ENCODE measurements at places on chromosomes 7 and 10. TPM values are rescaled to one million over a fixed set of nuclear protein-coding genes. Genes with fewer than 3 reads are reported as not detected.
A peak's percentile ranks its signal among the peaks of the same experiment; 100 is the strongest.

GRCh38 chr10:127904311-127905000, 2.4 kb upstream of the PTPRE start:
- no peaks in the 10 kb centered on the region for H3K4me1 ChIP-seq
- peak; percentile 22 for DNase-seq
- H3K27ac ChIP-seq: no peak overlapping the region
- H3K36me3 ChIP-seq: no peaks in the 10 kb centered on the region
- peaks cover 27% of the 10 kb centered on the region for H3K27me3 ChIP-seq

DNA sequence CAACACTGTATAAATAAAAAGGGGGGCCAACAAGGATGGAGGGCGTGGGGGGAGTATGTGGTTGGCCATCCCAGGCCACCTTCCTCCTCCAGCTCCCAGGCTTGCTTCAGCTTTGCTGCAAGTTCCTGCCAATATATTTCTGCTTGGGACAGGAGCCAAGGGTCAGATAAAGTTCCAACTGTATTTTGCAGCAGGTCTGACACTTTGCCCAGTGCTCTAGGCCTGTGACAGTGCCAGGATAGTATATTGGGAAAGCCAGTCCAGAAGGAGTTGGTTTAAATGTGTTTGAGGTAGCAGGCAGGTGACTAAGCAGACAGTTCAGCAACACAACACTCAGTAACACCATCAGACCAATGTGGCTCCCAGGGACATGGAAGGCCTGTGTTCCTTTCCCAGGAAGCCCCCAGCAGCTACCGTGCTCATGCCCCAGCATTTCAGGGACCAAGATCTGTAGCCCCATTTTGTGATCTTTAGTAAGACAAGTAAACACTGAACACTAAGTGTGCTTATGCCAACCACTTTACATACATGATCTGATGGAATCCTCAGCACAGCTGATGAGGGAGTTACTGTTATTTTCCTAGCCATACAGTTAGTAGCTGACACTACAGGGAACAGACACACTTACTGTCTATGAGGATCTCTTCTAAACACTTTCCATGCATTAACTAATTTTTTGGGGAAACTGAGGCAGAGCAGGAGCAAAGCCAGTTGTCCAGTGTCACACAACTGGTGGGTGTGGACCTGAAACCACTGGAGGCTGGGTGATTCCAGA, 38.9 kb downstream of the DNAJB12 start:
- H3K4me1 ChIP-seq: peaks cover 9% of the 10 kb centered on the region
- H3K27ac ChIP-seq: no peak overlapping the region
- no peak for DNase-seq

DNA sequence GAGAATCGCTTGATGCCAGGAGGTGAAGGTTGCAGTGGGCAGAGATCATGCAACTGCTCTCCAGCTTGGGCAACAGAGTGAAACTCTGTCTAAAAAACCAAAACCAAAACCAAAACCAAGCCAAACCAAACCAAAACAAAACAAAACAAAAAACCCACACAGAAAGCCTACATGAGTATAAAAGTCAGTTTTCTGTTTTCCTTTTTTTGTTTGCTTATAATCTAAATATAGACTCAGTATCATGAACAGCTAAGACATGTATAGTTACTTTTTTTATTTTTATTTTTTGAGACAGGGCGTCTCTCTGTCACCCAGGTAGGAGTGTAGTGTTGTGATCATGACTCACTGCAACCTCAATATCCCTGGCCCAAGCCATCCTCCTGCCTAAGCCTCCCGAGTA, 16.8 kb upstream of the MTPN start:
- no peaks in the 10 kb centered on the region for H3K4me1 ChIP-seq

GRCh38 chr10:114697061-114697598, 39.1 kb upstream of the ABLIM1 start:
- H3K27me3 ChIP-seq: no peaks in the 10 kb centered on the region
- no peak overlapping the region for H3K4me3 ChIP-seq
- no peak overlapping the region for H3K27ac ChIP-seq
- no peak for DNase-seq
- no peaks in the 10 kb centered on the region for H3K4me1 ChIP-seq

- peaks cover 23% of the 10 kb centered on the region for H3K36me3 ChIP-seq
- H3K27me3 ChIP-seq: no peaks in the 10 kb centered on the region
- H3K4me1 ChIP-seq: peaks cover 3% of the 10 kb centered on the region
- H3K27ac ChIP-seq: peak overlapping the region; percentile 94
- DNase-seq: peak; percentile 90
Observed at GRCh38 chr7:77538281-77539212, 1.5 kb downstream of the PTPN12 start.

DNA sequence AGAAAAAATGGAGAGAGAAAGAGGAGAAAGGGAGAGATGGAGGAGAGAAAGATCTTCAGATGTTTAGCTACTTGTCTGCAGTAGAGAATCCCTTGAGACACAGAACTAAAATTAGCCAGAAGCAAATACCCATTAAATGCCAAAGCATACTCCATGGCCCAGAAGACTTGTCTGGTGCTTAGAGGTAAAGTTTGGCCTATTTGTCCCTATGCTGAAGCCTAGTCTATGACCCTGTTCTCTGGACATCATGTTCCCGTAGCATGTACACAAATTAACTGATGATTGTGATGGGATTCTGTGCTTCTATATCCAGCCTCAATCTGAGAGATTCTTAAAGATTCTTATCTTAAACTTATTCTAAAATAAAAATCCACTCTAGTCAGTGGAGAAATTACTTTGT, 85.8 kb downstream of the NAMPT start:
- DNase-seq: no peak
- no peaks in the 10 kb centered on the region for H3K27me3 ChIP-seq
- H3K36me3 ChIP-seq: no peaks in the 10 kb centered on the region
- no peak overlapping the region for H3K4me3 ChIP-seq
- H3K4me1 ChIP-seq: no peaks in the 10 kb centered on the region

- no peaks in the 10 kb centered on the region for H3K4me1 ChIP-seq
- H3K27me3 ChIP-seq: no peaks in the 10 kb centered on the region
- H3K36me3 ChIP-seq: peaks cover 26% of the 10 kb centered on the region
Observed at GRCh38 chr7:38813768-38814167, 95.2 kb downstream of the VPS41 start.

- no peak for DNase-seq
- H3K4me3 ChIP-seq: no peak overlapping the region
- no peaks in the 10 kb centered on the region for H3K36me3 ChIP-seq
- H3K27me3 ChIP-seq: no peaks in the 10 kb centered on the region
Observed at GRCh38 chr10:103202319-103202718, 9.2 kb upstream of the NT5C2 start.

- no peaks in the 10 kb centered on the region for H3K27me3 ChIP-seq
- DNase-seq: no peak
- H3K4me1 ChIP-seq: no peaks in the 10 kb centered on the region
- H3K4me3 ChIP-seq: no peak overlapping the region
Observed at GRCh38 chr7:54833001-54833467, 74.0 kb upstream of the SEC61G start.

GRCh38 chr7:26619348-26619984, 244.9 kb downstream of the SKAP2 start:
- H3K4me1 ChIP-seq: no peaks in the 10 kb centered on the region
- H3K27ac ChIP-seq: no peak overlapping the region
- no peaks in the 10 kb centered on the region for H3K36me3 ChIP-seq
- no peak for DNase-seq

DNA sequence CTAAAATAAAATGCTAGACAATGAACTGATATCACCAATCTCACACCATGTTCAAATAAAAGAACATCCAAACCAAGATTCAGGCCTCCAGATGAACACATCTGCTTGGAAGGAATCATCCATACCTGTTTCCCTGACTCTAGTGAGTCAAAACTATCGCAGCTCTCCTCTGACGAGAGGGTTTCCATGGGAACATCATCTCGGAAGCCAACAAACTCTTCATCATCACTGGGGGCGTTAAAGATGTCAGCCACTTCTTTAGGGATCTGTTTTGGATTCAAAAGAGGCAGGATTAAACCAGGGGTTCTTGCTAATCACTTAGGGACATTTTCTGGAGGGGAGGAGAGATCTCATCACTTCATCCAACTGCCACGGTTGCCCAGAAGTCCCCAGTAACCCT, 29.1 kb downstream of the CDCA7L start:
- peaks cover 8% of the 10 kb centered on the region for H3K4me1 ChIP-seq
- H3K36me3 ChIP-seq: no peaks in the 10 kb centered on the region
- DNase-seq: no peak
- H3K27me3 ChIP-seq: peaks cover 12% of the 10 kb centered on the region

GRCh38 chr7:98323597-98324322, 42.3 kb downstream of the BRI3 start:
- no peak overlapping the region for H3K4me3 ChIP-seq
- peak; percentile 88 for DNase-seq
- no peak overlapping the region for H3K27ac ChIP-seq

DNA sequence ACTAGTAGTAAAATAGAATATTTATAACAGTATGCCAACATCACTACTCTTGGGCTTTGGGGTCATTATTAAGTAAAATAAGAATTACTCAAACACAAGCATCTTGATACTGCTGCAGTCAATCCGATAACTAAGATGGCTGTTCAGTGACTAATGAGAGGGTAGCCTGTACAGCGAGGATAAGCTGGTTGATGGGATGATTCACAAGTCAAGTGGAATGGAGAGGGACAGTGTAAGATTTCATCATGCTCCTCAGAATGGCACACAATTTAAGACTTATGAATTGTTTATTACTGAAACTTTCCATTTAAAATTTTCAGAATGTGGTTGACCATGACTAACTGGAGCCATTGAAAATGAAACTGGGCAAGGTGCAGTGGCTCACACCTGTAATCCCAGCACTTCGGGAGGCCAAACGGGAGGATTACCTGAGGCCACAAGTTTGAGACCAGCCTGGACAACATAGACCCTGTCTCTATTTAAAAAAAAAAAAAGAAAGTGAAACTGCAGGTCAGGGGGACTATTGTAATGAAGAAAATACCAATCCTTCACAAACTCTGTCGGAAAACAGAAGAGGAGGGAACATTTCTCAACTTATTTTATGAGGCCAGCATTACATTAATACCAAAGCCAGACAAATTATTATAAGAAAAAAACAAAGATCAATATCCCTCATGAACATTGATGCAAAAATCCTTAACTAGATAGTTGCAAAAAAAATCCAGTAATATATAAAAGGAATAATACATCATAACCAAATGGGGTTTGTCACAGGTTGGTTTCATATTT, 11.2 kb downstream of the AVL9 start:
- no peaks in the 10 kb centered on the region for H3K4me1 ChIP-seq
- no peak overlapping the region for H3K4me3 ChIP-seq
- H3K27me3 ChIP-seq: no peaks in the 10 kb centered on the region
- no peak overlapping the region for H3K27ac ChIP-seq
- peaks cover 23% of the 10 kb centered on the region for H3K36me3 ChIP-seq

DNA sequence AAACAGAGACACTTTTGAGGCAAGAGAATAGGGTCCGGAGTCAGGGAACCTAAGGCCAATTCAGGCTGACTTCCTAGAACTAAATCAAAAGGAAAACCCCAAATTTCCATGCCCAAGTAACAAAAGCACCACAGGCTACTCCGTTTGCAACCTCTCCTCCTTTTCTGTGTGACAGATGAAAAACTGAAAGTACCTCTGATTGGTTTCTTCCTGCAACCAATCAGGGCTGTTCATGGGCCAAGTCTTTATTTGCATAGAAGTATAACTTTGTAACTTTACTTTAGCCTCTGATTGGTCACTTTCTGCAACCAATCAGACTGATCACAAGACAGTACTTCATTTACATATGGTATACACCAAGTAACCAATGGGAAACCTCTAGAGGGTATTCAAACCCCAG, 239.9 kb upstream of the KCND2 start:
- no peaks in the 10 kb centered on the region for H3K27me3 ChIP-seq
- no peak overlapping the region for H3K27ac ChIP-seq

- no peak overlapping the region for H3K27ac ChIP-seq
- DNase-seq: peak; percentile 62
- no peaks in the 10 kb centered on the region for H3K4me1 ChIP-seq
- peak overlapping the region; percentile 82 for H3K4me3 ChIP-seq
Observed at GRCh38 chr7:108456845-108457540, 757 bp upstream of the NRCAM start.

- no peaks in the 10 kb centered on the region for H3K36me3 ChIP-seq
- no peak overlapping the region for H3K27ac ChIP-seq
- H3K27me3 ChIP-seq: peaks cover 32% of the 10 kb centered on the region
- DNase-seq: peak; percentile 85
- peak overlapping the region; percentile 71 for H3K4me3 ChIP-seq
- no peaks in the 10 kb centered on the region for H3K4me1 ChIP-seq
Observed at GRCh38 chr10:15719049-15719898, 448 bp downstream of the ITGA8 start.

GRCh38 chr10:61097026-61097425, 153.0 kb upstream of the RHOBTB1 start:
- no peaks in the 10 kb centered on the region for H3K27me3 ChIP-seq
- no peaks in the 10 kb centered on the region for H3K36me3 ChIP-seq
- H3K4me3 ChIP-seq: no peak overlapping the region
- no peak overlapping the region for H3K27ac ChIP-seq

The SYT15B gene
- total RNA-seq: 0.33 TPM

The OR2A42 gene
- total RNA-seq: not detected

The CTAGE8 gene
- total RNA-seq: 7.6 TPM

The TMEM184A gene
- total RNA-seq: 5.7 TPM

The MOGAT3 gene
- 1.0 TPM for total RNA-seq

The C7orf33 gene
- total RNA-seq: not detected

The PCDH15 gene
- 0.58 TPM for total RNA-seq

Measured in endodermal cell (in vitro differentiated cells).